ENCODE measurements at places on chromosomes 12 and 14.
A peak's percentile ranks its signal among the peaks of the same experiment; 100 is the strongest.

GRCh38 chr12:54030889-54031471 lies 1.9 kb upstream of the HOXC5 start:
- DNase-seq, result no peak

DNA sequence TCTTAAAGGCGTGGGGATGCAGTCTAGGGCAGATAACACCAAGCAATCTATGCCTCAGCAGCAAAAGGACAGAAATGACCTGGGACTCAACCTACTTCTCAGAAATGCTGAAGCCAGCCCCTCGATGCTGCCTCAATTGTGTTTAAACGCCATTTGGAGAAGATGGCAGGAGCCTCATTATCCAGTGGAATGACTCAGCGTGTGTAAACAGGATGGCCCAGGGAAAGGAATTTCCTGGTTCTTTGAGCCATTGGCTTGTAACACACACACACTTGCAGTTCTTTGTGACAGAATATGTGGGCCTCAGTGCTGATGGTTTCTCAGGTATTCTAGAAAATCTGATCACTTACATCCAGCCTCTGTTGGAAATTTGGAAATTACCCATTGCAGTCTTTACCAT lies 154.3 kb downstream of the NTF3 start:
- no peak for DNase-seq

DNA sequence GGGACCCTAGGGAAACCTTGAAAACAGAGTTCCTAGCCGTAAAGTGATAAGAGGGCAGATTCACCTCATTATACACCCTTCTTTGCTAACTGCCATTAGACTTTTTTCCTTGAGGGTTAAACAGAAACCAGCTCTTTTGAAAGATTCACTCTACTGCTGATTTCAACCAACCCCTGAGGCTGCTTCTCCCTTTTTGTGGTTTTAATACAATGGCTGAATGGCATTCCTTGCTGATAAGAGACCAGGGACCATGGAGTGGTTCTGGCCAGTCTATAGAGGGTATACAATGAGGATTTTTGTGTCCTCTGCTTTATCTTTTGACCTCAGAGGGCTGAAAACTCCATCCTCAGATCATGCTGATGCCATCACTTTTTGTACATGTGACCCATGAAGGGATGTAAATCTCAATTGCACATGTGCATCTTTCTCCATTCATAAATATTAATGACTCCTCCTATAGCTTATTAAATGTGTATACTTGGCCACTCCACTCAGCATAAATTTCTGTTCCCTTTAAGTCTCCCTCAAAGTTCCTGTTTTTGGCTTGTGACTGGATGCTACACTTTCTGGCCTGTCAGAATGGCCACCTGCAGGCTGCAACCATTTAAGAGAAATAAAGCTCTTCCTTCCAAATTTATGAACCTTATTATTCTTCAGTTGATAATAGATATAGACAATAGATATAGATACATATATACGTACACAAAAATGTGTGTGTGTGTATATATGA lies 233.8 kb upstream of the SEL1L start:
- DNase-seq, result no peak

- no peak for DNase-seq
These were observed 136.9 kb downstream of the DPF3 start for GRCh38 chr14:72756967-72757366.

- no peak for DNase-seq
These were observed 9.7 kb downstream of the PAWR start for GRCh38 chr12:79681008-79681590.

GRCh38 chr12:25295361-25295760 lies 44.6 kb upstream of the KRAS start:
- DNase-seq, result no peak

DNA sequence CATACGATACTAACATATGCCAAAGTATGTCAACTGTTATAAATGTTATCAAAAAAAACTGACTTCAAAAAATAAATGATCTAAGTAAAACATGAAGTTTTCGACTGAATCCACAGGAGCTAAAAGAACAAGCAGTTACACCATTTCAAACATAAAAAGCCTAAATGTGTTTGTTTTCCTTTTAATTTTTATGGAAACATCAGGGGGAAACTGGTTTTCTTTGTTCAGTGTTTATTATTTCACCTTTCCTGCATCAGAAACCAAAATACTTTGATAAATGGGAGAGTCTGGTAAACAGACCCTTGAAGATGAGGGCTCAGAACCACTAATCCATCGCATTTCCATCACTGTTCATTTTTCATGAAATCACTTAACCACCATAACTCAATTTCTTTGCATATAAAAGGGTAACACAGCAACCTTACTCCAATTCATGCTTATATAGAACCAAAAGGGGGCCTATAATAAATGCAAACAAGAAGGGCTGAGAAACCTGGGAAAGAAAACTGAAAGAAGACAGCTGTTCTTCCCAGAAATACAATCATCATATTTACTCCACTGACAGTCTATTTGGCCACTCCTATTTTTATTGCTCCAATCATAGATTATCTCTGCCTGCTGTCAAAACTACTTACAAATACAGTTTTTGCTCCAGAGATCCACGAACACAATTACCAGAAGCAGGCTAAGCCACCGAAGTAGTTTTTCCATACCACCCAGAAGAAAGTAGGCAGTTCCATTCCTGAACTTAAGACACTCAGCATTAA lies 17.0 kb downstream of the FGD6 start:
- no peak for DNase-seq

DNA sequence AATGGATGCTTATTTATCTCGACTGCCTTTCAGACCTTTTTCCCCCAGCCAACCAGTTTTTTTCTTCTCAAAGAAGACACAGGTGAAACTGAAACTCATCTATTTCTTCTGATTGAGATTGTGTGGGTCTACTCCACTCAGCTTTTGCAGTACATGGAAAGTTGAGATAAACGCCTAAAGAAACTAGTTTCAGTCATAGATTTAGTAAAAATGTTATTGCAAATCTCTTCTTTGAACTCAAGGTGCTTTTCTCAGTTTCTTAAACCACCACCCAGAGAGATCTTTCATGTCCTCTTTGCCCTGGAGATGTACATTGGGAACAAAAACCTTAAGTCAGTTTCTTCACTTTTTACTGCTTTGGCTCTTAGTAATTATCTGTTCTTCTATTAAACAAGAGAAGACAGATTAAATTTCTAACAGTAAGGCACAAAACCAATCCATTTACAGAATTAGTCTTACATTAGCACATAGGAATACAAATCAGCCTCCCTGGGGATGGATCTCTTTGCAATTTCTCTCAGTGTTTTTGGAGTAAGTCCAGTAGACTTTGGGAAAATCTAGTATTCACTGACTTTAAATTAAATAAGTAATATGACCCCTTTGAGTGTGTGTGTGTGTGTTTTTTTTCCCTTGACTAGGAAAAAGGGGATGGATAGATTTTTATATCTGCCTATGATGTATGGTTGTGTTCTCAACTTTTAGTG lies 11.6 kb downstream of the FBXW8 start:
- no peak for DNase-seq

GRCh38 chr14:51165415-51165814 lies 70.5 kb upstream of the TRIM9 start:
- no peak for DNase-seq

- no peak for DNase-seq
These were observed 1.5 kb upstream of the SRRM4 start for GRCh38 chr12:118979763-118980406.

- no peak for DNase-seq
These were observed 783 bp upstream of the TUBA1B start for GRCh38 chr12:49131894-49132461.

GRCh38 chr12:5170844-5171243 lies 127.2 kb downstream of the KCNA5 start:
- DNase-seq, result no peak

- DNase-seq, result no peak
These were observed 57.0 kb upstream of the CDKN3 start for GRCh38 chr14:54339771-54340170.

- DNase-seq, result no peak
These were observed 743 bp downstream of the NDUFA12 start for GRCh38 chr12:95002754-95003153.

DNA sequence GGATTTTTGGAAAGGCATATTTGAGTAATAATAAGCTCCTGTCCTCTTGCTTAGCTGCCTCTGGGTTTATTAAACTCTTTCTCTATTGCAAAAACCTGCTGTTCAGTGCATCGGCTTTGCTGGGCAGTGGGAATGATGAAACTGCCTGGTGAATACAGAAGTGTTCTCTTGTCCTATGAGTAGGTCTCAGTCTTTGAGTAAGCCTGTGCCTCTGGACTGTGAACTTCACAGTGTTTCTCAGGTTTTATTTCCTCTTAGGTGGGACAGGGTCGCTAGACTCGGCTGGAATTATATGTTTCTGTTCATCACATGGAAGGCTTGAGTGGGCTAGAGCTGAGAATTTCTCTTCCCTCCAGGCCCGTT lies 46.4 kb downstream of the CRADD start:
- DNase-seq, result no peak

- peak; percentile 79 for DNase-seq
These were observed 521 bp downstream of the CDK2AP1 start for GRCh38 chr12:123271001-123271668.

GRCh38 chr14:87966816-87967215 lies 26.2 kb downstream of the GALC start:
- DNase-seq, result no peak

DNA sequence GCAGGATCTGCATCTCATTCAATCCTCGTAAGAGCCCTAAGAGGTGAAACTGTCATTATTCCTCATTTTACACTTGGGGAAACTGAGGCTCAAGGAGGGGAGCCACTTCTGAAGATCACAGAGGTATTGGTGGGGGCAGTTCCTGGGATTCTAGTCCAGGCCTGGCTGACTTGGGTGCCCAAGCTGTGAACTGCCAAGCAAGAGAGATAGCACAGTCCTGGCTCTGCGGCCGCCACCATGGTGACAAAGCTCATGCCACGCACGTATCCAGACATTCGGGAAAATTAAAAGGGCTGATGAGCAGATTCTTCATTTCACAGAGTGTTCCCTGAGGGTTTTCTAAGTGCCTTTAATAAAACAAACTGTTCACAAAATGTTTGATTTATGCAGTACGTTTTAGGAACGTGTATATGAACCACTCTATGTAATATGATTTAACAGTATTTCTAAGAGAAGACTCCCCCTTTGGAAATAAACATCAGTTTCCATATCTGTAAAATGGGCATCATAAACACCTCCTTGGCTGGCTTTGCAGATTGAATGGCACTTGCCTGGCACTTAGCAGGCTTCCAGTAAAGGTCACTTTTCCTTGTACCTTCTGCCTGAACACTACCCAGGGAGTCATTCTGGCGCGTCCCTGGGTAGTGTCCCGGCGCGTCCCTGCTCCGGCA lies 84.6 kb downstream of the ACACB start:
- no peak for DNase-seq

GRCh38 chr14:63045612-63046320 lies 508 bp upstream of the KCNH5 start:
- DNase-seq, result no peak

DNA sequence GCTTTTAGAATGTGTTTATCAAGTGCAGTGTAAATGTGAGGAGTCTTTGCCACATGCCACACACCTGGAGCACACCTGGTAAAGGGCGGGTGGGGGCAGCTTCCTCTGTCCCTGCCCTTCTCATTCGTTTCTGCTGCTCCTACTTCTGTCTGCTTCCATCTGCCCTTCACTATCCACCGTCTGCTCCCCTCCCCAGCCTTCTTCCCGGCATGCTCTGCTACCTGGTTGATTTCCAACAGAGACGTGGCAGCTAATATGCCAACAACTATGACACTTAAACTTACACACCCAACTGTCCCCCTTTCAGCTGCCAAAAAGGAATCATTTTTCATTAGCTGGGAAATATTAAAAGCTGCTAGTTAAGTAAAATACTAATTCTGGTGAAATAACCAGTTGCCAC lies 9.1 kb upstream of the CARMIL3 start:
- no peak for DNase-seq

- DNase-seq, result no peak
These were observed 1.6 kb downstream of the MFAP5 start for GRCh38 chr12:8661016-8661415.

DNA sequence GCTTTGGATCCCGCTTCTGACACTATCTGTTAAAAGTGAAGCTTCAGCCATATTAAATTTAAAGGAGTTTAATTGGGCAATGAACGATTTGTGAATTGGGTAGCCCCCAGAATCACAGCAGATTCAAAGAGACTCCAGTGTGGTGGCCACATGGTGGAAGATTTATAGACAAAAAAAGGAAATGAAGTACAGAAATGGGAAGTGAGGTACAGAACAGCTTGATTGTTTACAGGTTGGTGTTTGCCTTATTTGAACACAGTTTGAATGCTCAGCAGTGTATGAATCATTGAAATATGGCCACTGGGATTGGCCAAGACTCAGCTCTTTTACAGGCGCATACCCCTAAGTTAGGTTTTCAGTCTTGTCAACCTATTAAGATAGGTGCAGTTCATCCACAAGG lies 21.9 kb downstream of the CCDC91 start:
- no peak for DNase-seq

GRCh38 chr14:34461334-34462131 lies 507 bp downstream of the SPTSSA start:
- peak; percentile 22 for DNase-seq

GRCh38 chr14:94394025-94394493 lies 5.7 kb upstream of the SERPINA1 start:
- peak; percentile 7 for DNase-seq

DNA sequence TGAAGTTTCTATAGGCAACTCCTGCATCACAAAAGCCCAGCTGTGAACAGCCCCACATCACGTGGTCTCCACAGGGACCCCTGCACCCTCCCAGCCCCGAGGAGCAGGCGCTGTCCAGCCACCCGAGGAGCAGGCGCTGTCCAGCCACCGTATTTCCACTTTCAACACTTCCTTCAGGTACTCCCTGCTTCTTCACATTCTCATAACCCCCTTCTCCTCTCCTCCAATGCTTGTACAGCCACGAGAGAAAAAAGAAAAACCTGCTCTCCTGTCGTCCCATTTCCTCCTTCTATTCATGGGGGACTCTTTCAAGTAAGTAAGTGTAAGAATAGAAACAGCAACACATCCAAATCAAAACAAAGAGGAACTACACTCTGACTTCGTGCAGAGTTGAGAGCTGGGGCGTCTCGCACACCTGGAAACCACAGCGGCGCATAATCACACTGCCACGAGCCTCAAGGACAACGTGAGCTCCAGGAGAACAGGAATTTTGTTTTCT lies 11.9 kb downstream of the CDC42BPB start:
- no peak for DNase-seq

DNA sequence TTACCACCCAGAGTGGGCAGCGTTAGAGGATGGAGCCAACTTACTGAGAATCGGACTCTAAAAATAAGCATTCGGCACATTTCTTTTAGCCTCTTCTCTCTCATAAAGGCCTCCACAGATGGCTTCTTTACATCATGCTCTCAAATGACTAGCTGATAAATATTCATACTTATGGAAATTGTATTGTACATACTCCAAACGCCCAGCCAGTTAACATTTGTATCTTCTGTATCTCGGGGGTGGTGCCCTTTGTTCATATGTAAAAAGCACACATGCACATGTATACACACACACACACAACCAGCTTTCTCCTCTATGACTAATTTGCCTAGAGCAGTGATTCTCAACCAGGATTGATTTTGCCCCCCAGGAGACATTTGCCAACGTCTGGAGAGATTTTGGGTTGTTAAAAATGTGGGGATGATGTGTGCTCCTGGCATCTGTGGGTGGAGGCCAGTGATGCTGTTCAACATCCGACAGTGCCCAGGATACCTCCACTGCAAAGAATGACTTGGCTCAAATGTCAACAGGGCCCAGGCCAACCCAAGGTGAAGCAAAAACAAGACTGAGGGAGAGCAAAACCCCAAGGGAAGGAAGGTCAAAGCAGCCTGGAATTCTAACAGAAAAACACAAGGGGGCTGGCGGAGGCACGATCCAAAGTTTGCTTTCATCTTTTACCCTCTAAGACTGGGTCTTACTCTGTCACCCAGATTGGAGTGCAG lies 15.2 kb upstream of the CDK2AP1 start:
- DNase-seq, result no peak
